Frontal cortex (tissue), 4 donors: ENCODE measurements at places on chromosomes 16 and 17. TPM values are rescaled to one million over a fixed set of nuclear protein-coding genes. Genes with fewer than 3 reads are reported as not detected.
A peak's percentile ranks its signal among the peaks of the same experiment; 100 is the strongest.

SLC5A10 gene
- total RNA-seq = not detected

CD300E gene
- total RNA-seq = under 0.01 TPM

SKAP1 gene
- 0.41 TPM for total RNA-seq

DNA sequence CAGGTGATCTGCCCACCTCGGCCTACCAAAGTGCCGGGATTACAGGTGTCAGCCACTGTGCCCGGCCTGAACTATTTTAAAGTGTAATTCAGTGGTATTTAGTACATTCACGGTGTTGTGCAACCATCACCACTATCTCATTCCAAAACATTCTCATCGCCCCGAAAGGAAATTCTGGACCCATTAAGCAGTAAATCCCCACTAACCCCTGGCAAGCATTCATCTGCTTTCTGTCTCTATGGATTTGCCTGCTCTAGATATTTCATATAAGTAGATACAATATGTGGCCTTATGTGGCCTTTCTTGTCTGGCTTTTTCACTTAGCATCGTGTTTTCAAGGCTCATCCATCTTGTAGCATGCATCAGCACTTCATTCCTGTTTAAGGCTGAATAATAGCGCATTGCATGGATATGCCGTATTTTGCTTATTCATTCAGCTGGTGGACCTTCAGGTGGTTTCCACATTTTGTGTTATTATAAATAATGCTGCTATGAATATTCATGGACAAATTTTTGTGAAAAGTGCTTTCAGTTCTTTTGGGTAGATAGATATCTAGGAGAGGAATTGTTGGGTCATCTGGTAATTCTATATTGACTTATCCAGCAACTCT, 8.4 kb upstream of the HERPUD1 start:
- DNase-seq = no peak

TNFRSF17 gene
- 2.0 TPM for total RNA-seq

XYLT1 gene
- 28.9 TPM for total RNA-seq

ABCA10 gene
- 4.1 TPM for total RNA-seq

DNA sequence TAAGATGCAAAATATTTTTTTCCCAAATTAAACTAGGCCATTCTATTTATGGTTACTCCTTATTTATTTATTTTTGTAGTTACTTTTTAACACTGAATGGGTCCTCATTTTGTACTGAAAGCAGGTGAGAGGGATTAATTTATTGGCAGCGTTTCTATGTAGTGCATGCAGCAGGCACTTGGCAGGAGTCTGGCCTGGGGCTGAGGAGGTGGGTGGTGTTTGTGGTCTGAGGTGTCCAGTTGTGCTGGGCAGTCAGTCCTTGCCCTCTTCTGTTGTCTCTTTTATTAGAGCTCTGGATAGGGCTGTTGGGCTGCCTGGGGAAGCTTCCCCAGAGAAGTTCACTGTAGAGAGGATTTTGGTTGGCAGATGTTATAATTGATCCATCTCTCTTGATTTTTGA, 12.7 kb downstream of the SEC14L1 start:
- no peak for DNase-seq

GRCh38 chr16:68843482-68844210, at the start of gene TANGO6:
TSS of gene TANGO6 (plus strand) at chr16:68843531. CDS start at chr16:68843618, 87 bp downstream.
- peak; percentile 82 for DNase-seq

CTRL gene
- total RNA-seq = 2.0 TPM

HOXB6 gene
- total RNA-seq = not detected

DNA sequence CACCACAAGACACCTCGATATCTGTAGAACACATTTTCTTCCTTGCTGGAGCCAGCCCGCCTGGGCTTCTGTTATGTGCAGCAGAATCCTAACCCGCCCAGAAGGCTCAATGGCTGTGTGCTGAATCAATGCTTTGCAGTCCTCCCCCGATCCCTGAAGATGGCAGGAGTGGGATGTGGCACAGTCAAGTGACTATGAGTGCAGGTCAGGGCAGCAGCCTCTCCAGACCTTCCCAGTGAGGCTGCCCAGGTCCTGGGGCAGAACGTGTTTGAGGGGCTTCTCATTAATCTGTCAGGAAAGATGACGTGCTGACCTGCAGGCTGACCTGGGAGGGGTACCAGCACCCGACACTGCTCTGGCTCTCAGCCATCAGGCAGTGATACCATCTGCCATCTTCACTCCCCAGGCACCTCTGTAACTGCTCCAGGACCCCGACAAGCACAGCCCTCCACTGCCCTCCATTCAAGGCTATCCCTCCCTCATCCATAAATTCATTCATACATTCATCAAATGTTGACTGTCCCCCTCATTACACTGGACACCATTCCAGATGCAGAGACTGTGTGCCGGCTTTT, 35.2 kb downstream of the LRRC75A start:
- no peak for DNase-seq

CHTF18 gene
- 9.8 TPM for total RNA-seq

- DNase-seq = no peak
Observed at GRCh38 chr17:65487161-65487560, 74.3 kb downstream of the AXIN2 start.

CORO6 gene
- 0.82 TPM for total RNA-seq

DNA sequence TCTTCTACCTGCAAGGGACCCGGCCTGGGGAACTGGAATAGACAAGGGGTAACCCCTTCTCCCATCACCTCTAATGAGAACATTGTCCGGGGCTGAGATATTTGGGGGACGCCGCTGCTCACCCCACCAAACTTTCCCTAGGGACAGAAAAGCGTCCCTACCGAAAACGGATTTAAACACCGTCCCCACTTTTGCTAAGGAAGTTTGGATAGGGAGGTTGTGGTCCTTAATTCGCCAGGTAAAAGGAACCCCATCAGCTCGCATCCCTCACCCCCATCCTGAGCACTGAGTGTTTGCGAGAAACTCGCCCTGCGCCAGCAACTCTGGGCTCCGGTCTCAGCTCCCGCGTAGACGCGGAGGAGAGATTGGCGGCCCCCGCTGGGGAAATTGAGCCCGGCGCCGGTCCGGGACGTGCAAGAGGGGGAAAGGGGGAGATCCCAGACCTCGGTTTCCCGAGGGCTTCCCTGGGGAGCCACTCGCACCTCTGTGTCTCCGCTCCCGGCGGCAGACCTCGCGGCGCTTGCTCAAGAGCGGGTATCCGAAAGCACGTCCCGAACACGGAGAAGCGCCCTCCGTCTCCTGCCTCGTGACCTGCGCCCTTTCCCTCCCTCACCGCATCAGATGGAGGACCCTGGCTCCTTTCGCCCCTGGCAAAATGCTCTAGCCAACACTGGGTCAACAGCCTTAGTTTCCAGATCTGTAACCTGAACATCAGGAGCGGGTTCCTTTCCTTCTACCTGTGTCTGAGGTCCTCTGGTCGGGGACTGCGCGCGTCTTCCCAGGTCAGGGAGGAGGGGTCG, 3.1 kb upstream of the SOX9 start:
- no peak for DNase-seq

GRCh38 chr17:47704116-47704515, 10.2 kb downstream of the TBKBP1 start:
- DNase-seq = no peak

DNA sequence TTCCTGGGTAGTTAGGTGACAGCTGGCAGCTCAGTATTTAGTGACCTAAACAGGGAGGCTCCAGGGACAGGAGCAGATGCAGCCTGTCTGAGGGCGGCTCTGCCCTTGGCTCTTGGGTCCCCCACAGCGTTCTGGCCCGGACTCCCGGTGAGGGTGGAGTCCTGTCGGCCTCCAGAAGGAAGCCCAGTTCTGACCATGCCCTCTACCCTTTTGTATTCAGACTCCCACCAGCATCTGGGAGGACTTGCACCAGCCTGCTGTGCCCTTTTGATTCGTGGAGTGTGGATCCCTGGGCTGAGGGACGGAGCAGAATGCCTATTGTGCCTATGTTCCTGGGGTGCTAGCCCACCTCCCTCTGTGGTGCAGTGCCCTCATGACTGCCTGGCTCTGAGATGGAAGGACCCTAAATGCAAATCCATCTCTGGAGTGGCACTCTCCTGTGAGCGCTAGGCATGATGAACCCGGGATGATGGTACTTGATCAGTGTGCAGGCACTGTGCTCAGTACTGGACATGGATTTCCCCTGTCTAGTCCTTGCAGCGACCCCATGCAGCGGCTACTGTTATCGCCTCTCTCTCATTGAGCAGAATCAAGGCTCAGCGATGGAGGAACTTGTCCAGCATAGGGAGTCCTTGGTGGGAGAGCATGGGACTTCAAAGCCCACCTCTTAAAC, 123.1 kb downstream of the SNX29 start:
- DNase-seq = no peak

CNEP1R1 gene
- 74.6 TPM for total RNA-seq

- no peak for DNase-seq
Observed at GRCh38 chr16:3734758-3735221, 17.5 kb upstream of the TRAP1 start.

DNA sequence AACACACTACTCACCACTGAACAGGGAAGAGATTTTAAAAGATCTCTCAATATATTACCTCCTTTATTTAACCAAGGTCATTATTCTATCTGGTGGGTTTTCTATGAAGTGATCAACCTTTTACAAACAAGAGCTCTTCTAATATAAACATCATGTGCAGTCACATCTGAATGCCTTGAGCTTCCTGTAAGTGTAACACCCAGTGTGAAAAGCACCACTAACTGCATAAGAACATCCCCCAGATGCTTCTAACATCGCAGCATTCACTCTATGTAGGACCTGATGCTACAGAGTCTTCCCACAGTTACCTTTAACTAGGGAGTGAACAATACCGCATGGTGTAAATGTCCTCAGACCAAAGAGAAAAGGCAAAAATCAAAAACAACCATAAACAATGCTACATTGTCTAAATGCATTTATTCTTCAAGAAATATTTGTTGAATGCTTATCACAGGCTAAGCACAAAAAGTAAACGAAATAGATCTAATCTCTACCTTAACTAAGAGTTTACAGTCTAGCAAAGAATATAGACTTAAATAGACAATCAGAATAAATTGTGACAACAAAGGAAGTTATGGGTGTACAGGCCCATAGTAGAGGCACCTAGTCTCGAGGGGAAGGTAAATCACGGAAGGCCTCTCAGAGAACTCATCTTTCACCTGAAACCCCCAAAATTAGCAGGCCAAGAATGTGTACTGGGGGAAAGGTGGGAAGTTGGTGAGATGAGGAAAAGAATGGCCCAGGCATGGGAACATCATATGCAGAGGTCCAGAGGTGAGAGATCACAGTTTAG, 16.2 kb downstream of the SKAP1 start:
- no peak for DNase-seq

OR3A3 gene
- not detected for total RNA-seq

DNA sequence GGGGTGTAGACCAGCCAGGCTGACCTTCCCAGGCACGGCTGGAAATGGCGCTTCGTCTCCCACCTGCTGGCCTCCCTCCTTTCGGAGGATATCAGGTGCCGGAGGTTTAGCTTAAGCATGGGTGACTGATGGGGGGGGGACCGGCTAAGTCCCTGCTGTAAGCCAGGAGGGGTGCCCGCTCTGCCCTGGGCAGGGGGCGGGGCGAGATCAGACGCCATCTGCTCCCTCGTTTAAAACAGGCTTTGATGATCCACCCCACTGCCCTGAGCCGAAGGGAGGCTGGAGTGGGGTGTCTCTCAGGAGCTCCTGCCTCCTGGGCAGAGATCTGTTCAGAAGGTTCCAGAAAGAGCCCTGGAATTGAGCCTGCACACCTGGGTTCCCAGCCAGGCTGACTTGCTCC, 26.0 kb downstream of the C16orf74 start:
- DNase-seq = no peak

GRCh38 chr17:2064520-2064971, 9.6 kb downstream of the HIC1 start:
- no peak for DNase-seq

DNA sequence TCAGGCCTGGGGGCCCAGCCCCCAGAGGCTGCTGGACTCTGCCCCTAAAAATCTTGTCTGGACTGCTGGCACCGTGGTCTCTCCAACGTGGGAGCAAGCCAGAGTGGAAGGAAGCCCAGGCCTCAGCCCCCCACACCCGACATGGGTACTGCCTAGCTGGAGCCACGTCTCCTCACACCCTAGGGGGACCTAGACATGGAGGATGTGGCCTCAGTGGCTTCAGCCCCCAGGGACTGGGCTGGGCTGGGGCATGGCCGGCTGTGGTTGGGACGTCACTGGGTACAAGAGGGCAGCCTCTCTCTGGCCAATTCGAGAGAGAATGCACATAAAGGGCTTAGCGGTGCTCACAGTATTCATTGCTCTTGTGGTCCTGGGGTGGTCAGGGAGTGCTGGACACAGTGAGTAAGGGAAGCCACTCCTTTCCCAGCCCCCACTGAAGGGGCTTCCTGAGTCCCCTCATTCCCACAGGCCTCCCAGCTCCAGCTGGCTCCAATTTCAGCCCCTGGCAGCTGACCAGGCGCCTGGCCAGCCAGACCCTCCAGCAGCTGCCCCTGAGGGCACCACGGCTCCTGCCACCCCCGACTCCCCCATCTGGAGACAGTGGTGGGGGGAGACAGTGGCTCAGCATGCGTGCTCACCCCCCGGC, 1.1 kb downstream of the CDH15 start:
- DNase-seq = no peak

HEATR9 gene
- not detected for total RNA-seq

GRCh38 chr16:85333337-85333736, 221.1 kb upstream of the CIBAR2 start:
- no peak for DNase-seq

GRCh38 chr16:60771138-60771537, 1265.1 kb downstream of the CDH8 start:
- no peak for DNase-seq

- DNase-seq = peak; percentile 36
Observed at GRCh38 chr17:74037320-74037719, 166.2 kb upstream of the RPL38 start.
